ENCODE measurements at places on chromosomes 6 and 20. TPM values are rescaled to one million over a fixed set of nuclear protein-coding genes. Genes with fewer than 3 reads are reported as not detected.

Gene BPIFB4
- total RNA-seq, result not detected

Gene PRL
- total RNA-seq, result not detected

Gene RIMS4
- total RNA-seq, result 0.05 TPM

Gene FAM209B
- not detected for total RNA-seq

Gene RAET1L
- 3.1 TPM for total RNA-seq

- DNase-seq, result peak; percentile 46
These were observed 29.9 kb downstream of the FBXO5 start for GRCh38 chr6:152952866-152953509.

DNA sequence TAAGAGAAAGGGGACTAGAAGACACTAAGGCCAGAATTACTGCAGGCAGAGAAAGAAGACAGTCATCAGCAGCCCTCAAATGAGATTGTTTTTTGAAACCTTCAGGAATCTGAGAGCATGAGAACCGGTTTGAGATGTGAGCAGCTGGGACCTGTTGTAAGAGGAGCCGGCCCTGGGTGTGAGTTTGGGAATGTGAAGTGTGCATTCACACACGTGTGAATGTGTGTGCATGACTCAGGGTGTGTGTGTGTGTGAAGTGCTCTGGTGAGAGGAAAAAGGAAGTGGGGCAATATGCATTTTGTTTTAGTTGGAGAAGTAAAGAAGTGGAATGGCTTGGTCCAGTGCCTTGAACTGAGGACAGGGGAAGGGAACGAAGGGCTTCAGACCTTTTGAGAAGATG lies 4.3 kb downstream of the SCUBE3 start:
- peak; percentile 9 for DNase-seq

DNA sequence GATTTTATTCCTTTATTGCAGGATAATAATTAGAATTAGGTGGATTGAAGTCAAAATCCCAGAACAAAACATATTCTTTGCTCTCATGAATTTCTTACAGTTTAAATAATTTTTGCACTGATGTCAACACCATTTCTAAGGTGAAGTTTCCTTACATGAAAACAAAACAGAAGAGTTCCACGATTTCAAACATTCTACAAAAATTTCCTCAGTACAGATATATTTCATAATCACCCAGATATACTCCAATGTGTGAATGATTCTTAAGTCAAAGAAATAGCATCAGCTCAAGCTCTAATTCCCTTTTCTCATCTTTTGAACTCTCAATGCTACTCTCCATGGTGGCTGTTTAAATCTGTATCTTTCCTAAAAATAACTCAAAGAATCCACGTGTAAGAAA lies 39.5 kb upstream of the THBS2 start:
- no peak for DNase-seq

DNA sequence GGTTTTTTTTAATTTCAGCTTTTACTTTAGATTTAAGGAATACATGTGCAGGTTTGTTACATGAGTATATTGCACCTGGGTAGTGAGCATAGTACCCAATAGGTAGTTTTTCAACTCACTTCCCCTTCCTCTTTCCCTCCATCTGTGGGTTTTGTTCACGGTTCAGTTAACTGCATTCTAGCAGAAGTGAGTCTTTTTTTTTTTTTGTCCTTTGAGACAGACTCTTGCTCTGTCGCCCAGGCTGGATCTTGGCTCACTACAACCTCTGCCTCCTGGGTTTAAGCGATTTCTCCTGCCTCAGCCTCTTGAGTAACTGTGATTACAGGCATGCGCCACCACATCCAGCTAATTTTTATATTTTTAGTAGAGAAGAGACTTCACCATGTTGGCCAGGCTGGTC lies 8.7 kb downstream of the UBR2 start:
- DNase-seq, result peak; percentile 77

- DNase-seq, result no peak
These were observed 73.7 kb downstream of the PHF20 start for GRCh38 chr20:35845561-35845960.

DNA sequence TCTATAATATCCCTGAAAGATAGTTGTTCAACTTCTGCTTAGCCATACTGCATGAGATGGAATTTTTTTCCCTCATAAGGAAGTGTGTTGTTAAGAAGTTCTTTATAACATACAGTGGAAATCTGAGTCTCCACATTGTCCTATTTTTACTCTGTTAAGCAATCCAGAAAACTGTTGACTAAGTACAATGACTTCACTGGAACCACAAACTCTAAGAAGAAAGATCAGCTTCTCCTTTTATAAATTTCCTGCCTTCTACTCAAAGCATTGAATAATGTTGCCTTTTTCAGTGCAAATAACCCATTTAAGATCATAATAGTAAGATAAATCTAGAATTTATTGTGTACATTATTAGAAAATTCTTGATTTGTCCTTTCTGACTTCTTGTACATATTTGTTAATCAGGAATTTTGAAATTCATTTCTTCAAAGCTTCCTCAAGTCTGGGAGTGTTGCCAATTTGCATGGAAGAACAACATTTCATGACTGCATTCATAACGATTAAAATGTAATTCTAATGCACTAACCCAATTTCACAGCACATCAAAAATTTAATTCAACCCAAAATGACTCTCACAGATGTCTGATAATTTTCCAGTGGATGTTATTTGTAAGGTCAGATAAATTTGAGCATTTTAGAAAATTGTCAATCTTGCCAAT lies 45.6 kb upstream of the ANKEF1 start:
- peak; percentile 22 for DNase-seq

GRCh38 chr20:24619212-24619611 lies 149.8 kb downstream of the SYNDIG1 start:
- no peak for DNase-seq

GRCh38 chr20:48096957-48097890 lies 311.9 kb upstream of the SULF2 start:
- no peak for DNase-seq

DNA sequence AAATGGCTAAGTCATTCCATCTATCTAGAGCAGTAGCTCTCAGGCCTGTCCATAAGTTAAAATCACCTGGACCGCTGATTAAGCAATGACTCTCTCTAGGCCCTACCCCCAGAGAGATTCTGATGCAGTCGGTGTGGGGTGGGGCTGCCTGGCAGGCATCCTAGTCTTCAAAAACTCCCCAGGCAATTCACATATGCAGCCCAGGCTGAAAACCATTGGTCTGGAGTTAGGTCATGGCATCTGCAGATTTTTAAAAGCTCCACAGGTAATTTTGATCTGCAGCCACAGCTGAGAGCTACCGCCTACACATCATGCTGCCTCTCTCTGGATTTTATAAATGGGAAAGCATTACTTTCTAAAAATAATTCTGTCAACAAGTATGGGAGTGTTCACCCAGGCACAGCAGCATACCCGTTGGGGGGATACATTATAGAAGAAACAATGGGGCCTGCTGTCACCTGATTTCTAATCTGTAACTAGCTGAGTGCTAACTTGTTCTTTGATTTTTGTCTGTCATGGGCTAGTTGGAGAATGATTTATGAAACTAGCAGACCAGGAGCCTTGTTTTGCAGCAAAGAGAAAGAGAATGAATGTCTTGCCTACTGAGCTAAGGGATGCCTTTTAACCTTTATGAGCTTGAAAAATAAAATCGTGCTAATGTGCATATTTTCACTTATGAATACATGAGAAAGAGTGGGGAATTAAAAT lies 44.1 kb upstream of the ATXN1 start:
- peak; percentile 69 for DNase-seq

- DNase-seq, result peak; percentile 6
These were observed 90.5 kb upstream of the HEY2 start for GRCh38 chr6:125658759-125659431.

DNA sequence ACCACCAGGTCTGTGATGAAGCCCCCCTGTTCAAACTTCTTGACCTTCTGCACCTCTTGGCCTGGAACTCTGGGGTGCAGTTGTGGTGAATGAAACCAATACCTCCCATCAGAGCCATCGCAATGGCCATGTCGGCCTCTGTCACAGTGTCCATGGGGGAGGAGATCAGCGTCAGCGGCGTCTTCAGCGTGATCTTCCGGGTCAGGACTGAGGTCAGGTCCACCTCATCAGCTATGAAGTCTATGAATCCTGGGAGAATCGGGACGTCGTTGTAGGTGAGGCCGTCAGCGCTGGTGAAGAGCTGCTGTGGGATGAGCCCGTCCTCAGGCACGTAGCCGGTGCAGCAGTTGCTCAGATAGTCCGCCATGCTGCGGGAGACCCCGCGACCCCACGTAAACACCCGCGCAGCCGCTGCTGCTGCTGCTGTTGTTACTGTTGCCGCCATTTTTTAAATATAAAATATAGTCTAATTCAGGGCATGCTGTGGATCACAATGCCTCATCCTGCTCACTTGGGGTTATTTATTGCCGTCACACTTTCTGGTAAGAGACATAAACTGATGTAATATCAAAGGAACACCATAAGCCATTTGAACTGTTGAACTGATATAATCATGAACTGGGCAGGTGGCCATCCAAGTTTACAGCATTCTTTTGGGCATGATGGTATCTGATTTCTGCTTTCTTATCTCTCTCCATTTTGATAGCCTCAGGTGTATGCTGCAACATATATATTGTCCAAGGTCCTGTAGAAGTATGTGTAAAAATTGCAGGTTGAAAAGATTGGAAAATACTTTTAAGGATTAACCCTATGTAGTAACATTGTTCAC lies 18.7 kb upstream of the RNF144B start:
- no peak for DNase-seq

DNA sequence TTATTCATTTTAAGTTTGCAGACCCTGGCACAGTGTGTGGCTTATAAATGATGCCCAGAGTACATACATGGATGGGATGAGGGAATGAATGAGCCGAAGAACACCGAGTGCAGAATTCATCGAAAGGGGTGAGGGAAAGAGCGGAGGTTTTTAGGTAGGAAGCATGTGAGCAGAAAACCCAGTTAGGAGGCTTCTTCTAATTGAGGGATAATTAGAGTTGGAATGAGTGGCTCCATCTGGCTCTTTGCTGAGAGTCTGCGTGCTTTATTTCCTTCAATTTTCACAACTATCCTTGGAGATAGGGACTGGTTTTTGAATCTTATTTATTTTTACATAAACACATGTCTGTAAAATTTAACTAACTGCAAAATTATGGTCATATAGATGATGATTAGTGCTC lies 150.7 kb downstream of the DOK5 start:
- DNase-seq, result no peak

DNA sequence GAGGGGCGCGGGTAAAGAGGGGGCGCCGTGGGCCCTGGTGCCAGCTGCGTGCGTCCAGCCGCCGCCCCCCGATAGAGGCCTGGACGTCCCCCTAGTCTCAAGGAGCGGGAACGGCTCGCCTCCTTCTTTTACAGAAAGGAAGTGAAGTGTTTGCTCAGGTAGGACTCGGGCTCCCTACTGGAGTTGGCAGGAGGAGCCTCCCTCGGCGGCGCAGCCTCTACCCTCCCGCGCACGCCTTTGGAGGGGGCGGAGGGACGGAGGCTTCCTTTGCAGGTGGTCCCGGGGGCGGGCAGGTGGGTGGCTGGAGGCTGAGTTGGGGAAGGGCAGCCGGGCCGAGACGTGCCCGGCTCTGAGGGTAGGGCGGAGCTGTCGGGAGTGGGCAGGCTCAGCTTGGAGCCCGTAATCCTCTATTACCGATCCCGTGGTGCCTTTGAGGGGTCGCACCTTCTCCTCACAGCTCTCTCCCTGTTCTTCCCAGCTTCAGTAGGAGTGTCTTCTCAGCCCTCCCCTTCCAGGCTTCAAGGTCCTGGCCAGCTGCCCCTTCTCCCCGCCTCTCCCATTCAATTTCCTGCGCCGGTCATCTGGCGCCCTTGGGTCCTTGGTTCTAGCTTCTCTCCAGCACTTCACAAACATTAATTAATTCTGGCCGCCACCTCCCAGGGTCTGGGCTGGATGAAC lies 728 bp downstream of the ITPR3 start:
- peak; percentile 41 for DNase-seq

GRCh38 chr6:4889701-4890100 lies 113.5 kb downstream of the CDYL start:
- DNase-seq, result no peak

GRCh38 chr20:45300961-45301360 lies 5.7 kb upstream of the RBPJL start:
- no peak for DNase-seq

All from renal cortical epithelial cell (primary cell).